ENCODE measurements at places on chromosomes 12 and 14.

DNA sequence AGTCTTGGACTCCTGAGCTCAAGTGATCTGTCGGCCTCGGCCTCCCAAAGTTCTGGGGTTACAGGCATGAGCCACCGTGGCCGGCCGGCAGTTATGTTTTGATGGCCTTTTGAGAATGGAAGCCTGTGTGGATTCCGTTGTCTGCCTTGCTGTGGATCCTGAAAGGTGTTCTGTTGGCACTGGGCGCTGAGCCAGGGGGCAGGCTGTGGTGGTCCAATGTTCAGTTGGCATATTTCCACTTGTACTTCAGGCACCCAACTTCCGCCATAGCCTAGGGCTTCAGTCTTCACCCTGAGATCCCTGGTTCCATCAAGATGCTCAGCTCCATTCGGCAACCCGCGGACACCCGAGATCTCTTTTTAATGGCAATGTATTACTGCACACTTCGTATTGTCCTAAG lies 6.3 kb upstream of the RPLP0 start:
- no peak for DNase-seq

- no peak for DNase-seq
These were observed 13.4 kb downstream of the MARK3 start for GRCh38 chr14:103398427-103399195.

GRCh38 chr12:53824001-53824712 lies 72.4 kb upstream of the CISTR start:
- DNase-seq = no peak

- no peak for DNase-seq
These were observed 151.7 kb upstream of the AMIGO2 start for GRCh38 chr12:47231456-47231855.

DNA sequence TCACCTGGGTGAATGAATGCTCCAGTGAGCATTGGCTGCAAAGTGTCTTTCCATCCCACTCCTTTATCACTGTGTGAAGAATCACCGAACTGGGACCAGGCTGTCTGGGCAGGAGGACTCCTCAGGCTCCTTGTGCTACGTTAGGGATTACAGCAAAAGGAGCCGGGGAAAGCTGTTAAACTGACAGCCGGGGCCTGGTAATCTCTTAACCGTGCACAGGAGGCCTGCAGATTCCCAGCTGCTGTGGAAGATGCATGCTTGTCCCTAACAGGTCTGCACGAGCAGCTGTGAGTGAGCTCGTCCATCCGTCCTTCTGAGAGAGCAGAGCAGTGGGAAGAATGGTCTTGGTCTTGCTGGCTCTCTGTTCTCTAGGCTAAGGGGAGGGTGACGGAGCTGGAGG lies 231.5 kb downstream of the AACS start:
- no peak for DNase-seq

DNA sequence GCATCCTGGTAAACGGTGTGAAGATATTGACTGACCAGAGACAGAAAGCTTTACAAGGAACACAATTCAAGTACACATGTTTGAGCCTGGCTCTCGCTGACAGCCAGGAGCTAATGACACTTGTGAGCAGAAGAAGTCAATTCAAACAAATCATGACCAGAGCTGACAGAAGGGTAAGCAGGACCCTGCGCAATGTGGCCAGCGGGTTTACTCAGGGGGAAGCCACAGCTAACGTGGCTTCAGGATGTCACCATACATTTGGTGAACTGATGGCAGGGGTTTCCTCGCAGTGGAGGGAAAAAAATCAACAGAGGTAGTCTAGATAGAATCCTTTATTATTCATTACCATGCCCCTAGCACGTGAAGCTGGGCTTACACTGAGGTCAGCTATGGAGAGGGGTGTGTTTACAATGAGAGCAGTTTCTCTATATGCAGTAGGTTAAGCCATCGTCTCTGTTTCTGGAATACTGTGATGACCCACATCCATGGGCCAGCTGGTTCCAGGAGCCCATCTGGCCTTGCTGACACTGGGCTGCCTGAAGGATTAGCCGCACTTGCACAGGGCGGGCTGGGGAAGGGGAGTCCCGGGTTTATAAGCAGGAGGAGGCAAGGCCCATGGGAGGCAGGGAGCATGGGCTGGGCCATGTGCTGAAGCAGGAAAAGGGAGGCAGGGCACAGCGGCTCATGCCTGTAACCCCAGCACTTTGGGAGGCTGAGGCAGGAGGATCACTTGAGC lies 198.2 kb upstream of the PRMT8 start:
- no peak for DNase-seq

- no peak for DNase-seq
These were observed 4.8 kb upstream of the AVIL start for GRCh38 chr12:57823131-57823907.

DNA sequence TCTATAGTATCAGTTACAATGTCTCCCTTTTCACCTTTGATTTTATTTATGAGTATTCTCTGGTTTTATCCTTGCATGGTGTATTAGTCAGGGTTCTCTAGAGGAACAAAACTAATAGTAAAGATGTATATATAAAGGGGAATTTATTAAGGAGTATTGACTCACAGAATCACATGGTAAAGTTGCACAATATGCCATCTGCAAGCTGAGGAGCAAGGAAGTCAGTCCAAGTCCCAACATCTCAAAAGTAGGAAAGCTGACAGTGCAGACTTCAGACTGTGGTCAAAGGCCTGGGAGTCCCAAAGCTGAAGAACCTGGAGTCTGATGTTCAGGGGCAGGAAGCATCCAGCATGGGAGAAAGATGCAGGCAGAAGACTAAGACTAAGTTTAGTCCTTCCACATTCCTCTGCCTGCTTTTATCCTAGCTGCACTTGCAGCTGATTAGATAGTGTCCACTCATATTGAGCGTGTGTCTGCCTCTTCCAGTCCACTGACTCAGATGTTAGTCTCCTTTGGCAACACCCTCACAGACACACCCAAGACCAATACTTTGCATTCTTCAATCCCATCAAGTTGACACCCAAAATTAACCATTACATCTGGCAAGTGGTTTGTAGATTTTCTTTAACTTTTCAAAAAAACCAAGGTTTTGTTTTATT lies 308.0 kb upstream of the LMO3 start:
- DNase-seq = no peak

DNA sequence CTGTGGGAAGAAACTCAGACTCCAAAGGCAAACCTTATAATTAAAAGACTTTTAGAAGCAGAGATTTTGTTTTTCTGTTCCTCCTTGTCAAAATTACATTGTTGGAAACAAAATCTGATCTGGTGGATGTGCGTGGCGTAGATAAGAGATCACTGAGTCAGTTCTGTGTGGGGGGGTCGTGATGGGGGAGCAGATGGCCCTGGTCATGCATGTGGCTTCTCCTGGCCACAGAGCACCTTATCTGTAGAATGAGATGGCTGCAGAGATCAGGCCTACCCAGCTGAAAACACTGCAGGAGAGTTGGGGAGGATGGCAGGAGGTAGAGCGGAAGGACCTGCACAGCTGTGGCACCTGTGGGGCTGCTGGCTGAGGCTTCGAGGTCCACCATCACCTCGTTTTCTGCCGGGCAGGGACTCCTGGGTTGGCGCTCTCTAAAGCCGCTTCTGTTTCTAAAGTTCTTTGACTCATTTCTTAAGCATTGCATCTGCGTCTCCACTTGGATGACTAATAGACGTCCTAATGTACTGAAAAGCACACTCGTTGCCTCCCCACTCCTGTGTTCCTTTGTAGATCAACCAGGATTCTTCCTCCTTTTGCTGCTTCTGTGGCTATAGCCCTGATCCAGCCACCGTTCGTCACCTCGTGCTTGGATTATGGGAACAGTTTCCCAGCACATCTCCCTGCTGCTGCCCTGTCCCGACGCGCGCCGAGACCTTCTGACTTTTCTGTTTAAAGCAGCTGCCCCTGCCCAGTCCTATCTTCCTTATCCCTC lies 93.4 kb downstream of the TSPAN9 start:
- DNase-seq = no peak

DNA sequence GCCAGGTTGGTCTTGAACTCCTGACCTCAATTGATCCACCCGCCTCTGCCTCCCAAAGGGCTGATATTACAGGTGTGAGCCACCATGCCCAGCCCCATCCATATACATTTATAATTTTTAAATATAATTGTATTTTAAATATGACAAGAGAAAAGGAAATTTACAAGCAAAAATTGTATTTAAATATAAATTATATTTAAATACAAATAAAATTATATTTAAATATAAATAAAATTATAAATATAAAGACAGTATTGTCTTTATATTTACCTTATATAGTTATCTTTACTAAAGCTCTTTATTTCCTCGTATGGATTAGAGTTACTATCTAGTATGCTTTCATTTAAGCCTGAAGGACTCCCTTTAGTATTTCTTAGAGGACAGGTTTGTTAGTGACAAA lies 11.9 kb upstream of the ATF7 start:
- no peak for DNase-seq

GRCh38 chr12:117053050-117053400 lies 46.2 kb downstream of the TESC start:
- DNase-seq = no peak

DNA sequence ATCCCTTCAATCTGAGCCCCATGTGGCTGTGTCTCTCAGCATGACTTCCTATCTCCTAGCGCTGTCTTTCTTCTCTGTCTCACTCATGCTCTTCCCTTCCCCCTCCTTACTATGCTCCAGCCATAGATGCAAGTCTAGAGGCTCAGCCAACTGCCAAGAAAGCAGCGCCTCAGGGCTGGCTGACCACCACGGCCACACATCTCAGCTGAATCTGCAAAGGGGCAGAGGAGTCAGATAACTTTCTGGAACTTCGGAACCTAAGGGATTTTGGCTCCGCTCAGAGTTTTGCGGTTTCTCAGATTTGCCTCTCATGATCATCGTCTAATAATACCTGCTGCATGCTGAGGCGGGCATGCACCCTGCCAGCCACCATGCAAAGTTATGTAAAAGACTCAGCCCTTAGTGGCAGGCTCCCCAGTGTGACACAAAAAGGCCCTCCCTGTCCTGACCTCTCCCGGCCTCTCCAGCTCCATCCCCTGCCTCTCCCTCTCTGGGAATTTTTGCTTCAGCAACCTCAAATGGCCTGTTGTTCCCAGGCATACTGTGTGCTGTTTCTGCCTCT lies 5.0 kb upstream of the FGF6 start:
- no peak for DNase-seq

- no peak for DNase-seq
These were observed 26.5 kb downstream of the CD9 start for GRCh38 chr12:6226679-6227051.

GRCh38 chr14:39673270-39673711 lies 241.1 kb upstream of the FBXO33 start:
- no peak for DNase-seq

DNA sequence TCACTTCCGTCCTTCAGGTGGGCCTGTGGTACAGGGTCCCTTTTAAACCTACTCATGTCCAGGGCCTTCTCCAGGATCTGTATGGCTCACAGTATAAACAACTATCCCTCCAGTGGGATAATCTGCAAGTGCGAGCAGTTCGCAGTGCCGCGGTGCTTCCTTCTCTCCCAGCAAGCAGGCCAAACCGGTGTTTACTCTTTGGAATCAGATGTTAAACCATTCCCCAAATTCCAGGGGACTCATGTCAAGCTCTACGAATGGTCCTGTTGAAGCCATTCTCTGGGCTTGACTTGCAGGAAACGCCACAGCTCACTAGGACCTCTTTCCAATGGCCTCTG lies 59.6 kb downstream of the OR11H12 start:
- no peak for DNase-seq

GRCh38 chr12:121805171-121806008 lies 1.6 kb downstream of the SETD1B start:
- no peak for DNase-seq

DNA sequence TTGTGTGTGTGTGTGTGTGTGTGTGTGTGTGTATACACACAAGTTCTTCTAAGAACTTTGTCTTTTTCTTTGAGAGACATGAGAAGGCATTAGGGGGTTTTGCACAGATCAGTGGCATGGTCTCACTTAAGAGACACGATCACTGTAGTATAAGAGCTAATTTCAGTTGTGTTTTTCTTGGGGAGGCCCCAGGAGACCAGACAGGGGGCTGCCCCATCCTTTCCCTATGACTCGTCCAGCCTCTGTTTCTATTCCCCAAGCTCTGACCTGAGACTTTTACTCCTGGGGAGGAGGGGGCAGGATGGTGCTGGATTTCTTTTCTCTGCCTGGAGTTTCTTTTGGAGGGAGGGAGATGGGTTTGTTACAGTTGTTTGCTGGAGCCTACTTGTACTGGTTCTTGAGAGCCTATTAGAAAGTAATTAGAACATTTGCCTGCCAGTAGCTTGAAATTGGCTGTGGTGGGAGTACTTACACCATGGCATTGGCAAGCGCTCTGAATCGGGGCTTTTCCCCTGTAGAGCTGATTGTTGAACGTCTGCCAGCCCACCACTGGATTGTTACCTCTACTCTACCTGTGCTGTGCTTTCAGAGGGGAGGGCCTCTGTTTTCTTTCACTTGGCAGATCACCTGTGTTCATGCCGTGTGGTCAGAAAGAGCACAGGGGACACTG lies 109.5 kb downstream of the TSPAN9 start:
- DNase-seq = no peak

- no peak for DNase-seq
These were observed 405.9 kb upstream of the MIS18BP1 start for GRCh38 chr14:45658917-45659299.

DNA sequence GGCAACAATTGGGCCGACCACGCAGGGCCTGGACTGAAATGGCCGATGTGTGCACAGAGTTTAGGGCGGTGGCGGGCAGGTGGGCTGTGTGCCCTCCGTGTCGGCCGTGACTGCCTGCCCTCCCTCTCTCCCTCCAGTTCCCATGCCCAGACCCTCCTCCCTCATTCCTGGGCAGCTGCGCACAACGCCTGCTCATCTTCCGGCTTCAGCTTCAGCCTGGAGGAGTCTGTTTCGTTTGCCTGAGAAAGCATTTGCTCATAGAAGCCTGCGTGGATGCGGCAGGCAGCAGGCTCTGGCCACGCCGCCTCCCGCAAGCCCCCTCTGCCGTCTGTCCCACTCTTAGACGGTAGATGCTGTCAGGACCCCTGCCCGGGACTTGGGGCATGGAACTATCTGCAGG lies 47.3 kb upstream of the FZD10 start:
- no peak for DNase-seq
